ENCODE measurements at places on chromosomes 7 and 10.
A peak's percentile ranks its signal among the peaks of the same experiment; 100 is the strongest.

DNA sequence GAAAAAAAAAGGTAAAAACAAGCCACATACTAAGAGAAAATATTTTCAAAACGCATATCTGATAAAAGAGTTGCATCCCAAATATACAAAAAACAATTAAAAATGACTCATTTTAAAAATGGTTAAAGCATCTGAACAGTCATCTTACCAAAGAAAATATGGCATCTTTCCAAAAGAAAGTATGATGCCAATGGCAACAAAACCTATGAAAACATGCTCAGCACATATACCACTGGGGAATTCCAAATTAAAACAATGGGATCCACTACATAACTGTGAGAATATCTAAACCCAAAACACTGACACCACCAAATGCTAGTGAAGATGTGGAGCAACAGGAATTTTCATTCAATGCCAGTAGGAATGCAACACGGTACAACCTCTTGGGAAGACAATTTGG lies 39.3 kb downstream of the VSTM2A start:
- peak; percentile 5 for DNase-seq

- DNase-seq: peak; percentile 73
These were observed 105.5 kb downstream of the KCNMA1 start for GRCh38 chr10:77532068-77532467.

- DNase-seq: no peak
These were observed 58.9 kb upstream of the WAPL start for GRCh38 chr10:86580521-86580891.

GRCh38 chr7:130875901-130876300 lies 141.9 kb upstream of the KLF14 start:
- DNase-seq: no peak

GRCh38 chr10:16735671-16736070 lies 81.6 kb downstream of the RSU1 start:
- no peak for DNase-seq

DNA sequence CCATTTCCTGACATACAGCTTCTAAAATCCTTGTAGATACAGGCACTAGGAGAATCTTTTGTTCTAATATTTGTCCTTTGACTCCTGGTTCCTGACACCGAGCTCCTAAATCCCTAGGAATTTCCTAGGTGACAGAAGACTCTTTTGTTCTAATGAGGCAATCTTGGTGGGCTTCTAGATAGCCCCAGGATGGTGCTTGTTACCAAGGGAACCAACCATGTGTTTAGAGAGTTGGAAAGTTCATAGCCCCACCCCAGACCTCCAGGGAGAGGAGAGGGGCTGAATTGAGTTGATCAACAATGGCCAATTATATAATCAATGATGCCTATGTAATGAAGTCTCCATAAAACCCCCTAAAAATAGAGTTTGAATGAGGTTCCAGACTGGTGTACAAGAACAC lies 145.1 kb downstream of the JMJD1C start:
- DNase-seq: no peak

- DNase-seq: no peak
These were observed 66.3 kb downstream of the PRKAG2 start for GRCh38 chr7:151810441-151811232.

DNA sequence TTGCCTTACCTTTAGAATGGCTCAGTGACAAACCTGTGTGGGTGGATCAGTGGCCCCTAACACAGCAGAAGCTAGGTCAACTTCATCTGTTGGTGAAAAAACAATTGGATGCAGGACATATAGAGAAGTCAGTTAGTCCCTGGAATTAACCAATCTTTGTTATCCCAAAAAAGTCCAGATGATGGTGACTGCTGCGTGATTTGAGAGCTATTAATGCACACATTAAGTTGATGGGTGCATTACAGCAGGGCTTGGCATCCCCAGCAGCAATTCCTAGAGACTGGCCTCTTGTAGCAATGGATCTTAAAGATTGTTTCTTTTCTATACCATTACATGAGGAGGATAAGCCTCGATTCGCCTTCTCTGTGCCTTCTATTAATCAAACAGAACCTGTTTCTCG lies 33.3 kb downstream of the OR13A1 start:
- DNase-seq: no peak

- DNase-seq: no peak
These were observed 119.6 kb downstream of the PRKAG2 start for GRCh38 chr7:151757274-151757673.

GRCh38 chr7:29292886-29293658 lies 98.5 kb downstream of the CHN2 start:
- no peak for DNase-seq

DNA sequence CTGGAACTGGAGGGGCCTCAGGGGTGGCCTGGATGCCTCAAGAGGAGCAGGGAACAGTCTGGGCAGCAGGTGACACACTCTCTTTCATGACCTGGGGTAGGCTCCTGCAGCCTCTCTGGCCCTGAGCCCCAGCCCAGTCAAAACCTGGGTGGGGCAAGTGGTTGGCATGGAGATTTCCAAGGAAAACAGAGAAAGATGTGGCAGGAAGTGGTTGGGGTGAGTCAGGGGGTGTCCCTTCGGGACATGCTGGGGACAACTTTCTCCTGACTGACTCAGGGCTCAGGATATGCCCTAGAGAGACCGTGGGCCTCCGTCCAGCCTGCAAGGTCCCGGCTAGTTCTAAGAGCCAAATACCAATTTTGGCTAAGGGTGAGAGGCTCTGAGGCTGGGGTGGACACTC lies 2.9 kb downstream of the AQP1 start:
- no peak for DNase-seq

- no peak for DNase-seq
These were observed 4.5 kb downstream of the FAM180A start for GRCh38 chr7:135743907-135744731.

DNA sequence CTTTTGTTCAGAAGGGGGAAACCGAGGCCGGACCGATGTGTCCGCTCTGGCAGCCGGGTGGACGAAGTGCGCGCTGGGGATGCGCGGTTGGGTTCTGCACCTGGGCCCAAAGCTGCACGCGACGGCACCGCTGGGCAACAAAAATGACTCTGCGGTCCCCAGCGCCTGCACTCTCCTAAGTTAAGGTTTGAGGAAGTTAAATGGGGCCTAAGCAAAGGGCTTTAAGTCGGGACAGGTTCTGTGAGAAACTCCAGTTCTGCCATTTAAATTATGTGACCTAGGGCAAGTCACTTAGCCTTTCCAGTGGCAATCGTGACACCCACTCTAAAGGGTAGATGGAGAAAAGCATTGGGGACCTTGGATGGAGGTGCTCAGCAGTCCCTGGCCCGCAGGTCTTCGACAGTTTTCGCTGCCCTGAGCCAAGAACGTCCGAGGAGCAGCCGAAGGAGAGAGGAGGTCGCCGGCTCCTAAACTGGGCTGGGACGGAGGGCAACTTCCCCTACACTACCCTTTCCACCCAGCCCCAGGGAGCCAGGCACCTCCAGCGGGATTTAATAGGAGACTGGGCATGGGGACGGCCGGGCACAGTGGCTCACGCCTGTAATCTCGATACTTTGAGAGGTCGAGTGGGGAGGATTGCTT lies 534 bp upstream of the ACBD5 start:
- no peak for DNase-seq

GRCh38 chr10:70652761-70653657 lies 19.3 kb upstream of the ADAMTS14 start:
- DNase-seq: no peak

- peak; percentile 23 for DNase-seq
These were observed 31.1 kb downstream of the PLXDC2 start for GRCh38 chr10:19847321-19847720.

DNA sequence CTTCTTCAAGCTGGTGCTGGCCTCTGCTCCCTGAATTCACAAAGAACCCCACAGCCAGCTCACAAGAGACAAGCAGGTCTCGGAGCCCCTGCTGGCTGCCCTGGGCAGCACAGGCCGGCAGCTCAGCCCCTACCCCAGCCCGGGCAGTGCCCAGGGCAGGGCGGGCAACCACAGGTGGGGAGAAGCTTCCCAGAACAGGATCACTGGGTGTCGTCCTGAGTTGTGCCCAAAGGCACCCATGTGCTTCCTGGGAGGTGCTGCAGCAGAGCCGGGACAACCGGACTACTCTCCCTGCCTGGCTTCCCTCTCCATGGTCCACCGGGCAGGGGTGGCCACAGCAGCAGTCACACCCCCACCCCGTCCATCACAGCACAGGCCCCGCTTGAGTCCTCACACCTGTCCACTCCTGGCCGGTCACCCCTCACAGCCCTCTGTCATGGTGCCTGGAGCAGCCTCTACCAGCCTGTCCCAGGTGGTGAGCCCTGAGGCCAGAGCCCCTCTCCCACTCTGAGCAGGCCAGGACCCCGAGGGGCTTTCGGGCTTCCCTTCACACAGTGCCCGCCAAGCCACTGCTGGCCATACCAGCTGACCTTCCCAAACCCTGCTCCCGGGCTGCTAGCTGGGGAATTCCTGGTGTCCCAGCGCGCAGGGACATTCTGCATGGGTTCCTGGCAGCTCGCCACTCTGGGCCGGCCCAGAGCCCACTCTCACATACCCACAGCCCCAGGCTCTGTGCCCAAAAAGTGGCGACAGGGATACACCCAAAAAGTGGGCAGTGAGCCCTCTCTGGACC lies 3.1 kb downstream of the RASGEF1A start:
- no peak for DNase-seq

- DNase-seq: no peak
These were observed 14.0 kb upstream of the SLC18A2 start for GRCh38 chr10:117226813-117227451.

DNA sequence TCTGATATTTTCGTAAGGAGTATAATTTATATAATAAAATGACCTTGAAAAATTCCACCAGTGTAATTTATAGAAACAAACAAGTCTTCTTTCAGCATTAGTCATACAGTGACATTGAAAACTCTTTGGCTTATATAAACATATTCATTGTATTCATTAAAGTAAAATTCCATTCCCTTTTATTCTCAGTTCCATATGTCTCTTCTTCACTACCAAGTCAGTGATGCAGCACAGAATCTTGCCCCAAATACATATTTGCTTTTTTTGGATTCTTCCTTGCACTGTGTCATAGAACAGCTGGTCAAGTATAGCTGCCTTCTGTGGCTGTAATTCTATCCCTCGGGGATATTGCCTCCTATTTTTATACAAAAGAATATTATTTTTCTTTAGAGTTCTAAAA lies 884.5 kb upstream of the POT1 start:
- DNase-seq: no peak

DNA sequence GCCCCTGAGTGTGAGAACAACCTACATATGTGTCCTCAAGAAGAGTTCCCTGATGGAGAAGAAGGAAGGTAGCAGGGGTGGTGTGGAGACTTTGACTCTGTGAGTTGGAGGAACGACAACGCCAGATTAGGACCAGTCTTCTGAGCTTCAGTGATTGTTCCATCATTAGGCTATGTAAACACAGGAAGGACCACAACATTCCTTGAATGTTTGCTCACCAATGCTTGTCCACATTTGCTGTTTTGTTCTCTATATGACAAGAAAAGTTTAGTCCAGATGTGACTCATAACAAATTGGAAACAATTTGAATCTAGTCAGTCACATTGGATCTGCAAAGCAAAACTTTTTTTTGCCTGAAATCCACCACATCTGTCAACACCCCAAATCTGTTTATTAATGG lies 62.7 kb downstream of the ENTPD1 start:
- no peak for DNase-seq

DNA sequence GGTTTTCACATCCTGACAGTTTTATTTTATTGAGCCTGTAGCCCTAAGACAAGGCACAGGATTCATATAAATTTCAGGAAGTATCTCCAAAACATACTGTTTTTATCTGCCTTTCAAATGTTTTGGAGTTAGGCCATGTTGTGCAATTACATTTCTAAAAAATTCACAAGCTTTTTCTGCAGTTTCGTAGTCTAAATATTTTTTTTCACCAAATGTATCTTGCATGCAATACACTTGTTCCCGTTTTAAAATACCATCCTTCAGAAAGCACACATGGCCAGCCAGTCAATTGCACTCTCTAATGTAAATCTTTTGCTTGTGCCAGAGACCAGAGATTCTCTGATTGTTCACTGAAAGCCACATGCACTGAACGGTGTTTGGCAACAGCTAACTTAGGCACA lies 161.5 kb upstream of the PRKCQ start:
- DNase-seq: no peak

DNA sequence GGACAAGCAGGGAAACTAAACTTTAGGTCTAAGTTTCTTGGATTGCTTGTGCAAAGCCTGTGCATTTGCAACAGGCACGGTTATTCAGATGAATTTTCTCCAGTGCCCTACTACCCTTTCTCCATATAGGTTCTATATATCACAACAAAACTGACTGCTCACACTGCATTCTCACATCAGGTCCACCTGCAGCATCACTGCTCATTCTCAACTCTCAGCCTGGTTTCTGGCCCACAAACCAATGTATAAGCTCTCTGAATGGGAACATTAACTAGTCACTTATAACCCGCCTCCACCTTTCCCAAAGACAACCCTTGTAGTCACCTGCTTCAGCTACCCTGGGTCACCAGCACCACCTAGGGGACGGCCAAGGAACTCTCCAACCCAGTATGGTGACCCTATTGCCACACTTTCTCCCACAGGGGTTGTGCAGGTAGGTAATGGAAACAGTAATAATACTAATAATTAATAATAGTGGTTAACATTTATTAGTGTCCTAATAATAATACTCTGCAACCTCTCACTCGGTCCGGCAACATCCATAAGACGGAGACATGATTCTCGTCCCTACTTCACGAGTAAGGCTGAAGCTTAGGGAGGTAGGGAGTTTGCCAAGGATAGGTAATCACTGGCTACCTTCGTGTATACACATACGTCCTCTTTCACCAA lies 97.3 kb downstream of the CLEC2L start:
- peak; percentile 13 for DNase-seq

DNA sequence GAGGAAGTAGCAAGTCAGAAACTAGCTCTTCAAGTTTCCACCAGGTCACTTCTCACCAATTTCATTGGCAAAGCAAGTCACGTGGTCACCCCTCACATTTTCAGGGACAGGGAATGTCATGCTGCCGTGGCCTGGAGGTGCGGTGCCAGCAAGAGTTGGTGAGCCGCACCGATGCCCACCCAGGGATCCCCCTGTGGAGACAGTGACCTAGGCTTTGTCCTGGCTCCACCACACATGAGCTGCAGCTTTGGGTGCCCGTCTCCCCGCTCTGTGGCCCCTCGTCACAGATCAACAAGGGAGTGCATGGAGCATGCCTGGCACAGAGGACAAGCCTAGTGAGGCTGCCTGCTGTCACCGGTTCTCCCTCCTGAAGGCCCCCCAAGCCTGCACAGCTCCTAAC lies 226.7 kb upstream of the PPP2R2D start:
- DNase-seq: no peak

GRCh38 chr7:48681006-48681405 lies 243.3 kb upstream of the CDC14C start:
- no peak for DNase-seq
